Bladder microvascular endothelial cell (primary cell): ENCODE measurements at places on chromosomes 5 and 9. TPM values are rescaled to one million over a fixed set of nuclear protein-coding genes. Genes with fewer than 3 reads are reported as not detected.

GNAQ gene
- total RNA-seq, result 29.3 and 76.2 TPM in 2 replicates

PCDHA8 gene
- 0.13 TPM in 1 of 2 replicates, not detected in the other for total RNA-seq

CDC14B gene
- total RNA-seq, result 0.81 and 10.7 TPM in 2 replicates

TRPM3 gene
- 6.0 TPM in 1 of 2 replicates, not detected in the other for total RNA-seq

TAF11L5 gene
- not detected in 2 replicates for total RNA-seq

AK6 gene
- 22.7 and 65.5 TPM in 2 replicates for total RNA-seq

TXNDC8 gene
- not detected in 2 replicates for total RNA-seq

DDX4 gene
- not detected in 2 replicates for total RNA-seq

KIAA1958 gene
- total RNA-seq, result 0.32 and 5.4 TPM in 2 replicates

NCS1 gene
- 7.8 and 15.5 TPM in 2 replicates for total RNA-seq

SPINK5 gene
- total RNA-seq, result 0.06 and 0.16 TPM in 2 replicates

UNC5A gene
- total RNA-seq, result 0.97 and 3.3 TPM in 2 replicates

IL5 gene
- total RNA-seq, result not detected in 2 replicates

IGFBPL1 gene
- total RNA-seq, result 0.25 TPM in 1 of 2 replicates, not detected in the other

FYB1 gene
- under 0.01 and 0.06 TPM in 2 replicates for total RNA-seq

CCIN gene
- total RNA-seq, result 0.16 and 1.2 TPM in 2 replicates

SPINK7 gene
- total RNA-seq, result not detected in 2 replicates

FAM221B gene
- total RNA-seq, result not detected in 2 replicates

FAM78A gene
- 4.7 and 5.3 TPM in 2 replicates for total RNA-seq

INSL6 gene
- total RNA-seq, result 0.13 TPM in 1 of 2 replicates, not detected in the other

PALM2AKAP2 gene
- total RNA-seq, result 0.06 and 0.16 TPM in 2 replicates

IL13 gene
- not detected in 2 replicates for total RNA-seq

PIP5K1B gene
- total RNA-seq, result under 0.01 and 0.06 TPM in 2 replicates

IRX1 gene
- total RNA-seq, result not detected in 2 replicates

RECK gene
- 5.5 and 40.2 TPM in 2 replicates for total RNA-seq

NDUFS4 gene
- 65.2 and 85.8 TPM in 2 replicates for total RNA-seq

GRIN3A gene
- not detected in 2 replicates for total RNA-seq

ANKRD33B gene
- total RNA-seq, result 0.65 and 6.9 TPM in 2 replicates

GABRP gene
- total RNA-seq, result 0.49 and 1.5 TPM in 2 replicates

FOXB2 gene
- not detected in 2 replicates for total RNA-seq

DEPDC1B gene
- 6.6 and 10.5 TPM in 2 replicates for total RNA-seq

CSF2 gene
- 0.81 and 1.3 TPM in 2 replicates for total RNA-seq

GNA14 gene
- 2.6 and 69.0 TPM in 2 replicates for total RNA-seq

FUT7 gene
- total RNA-seq, result not detected in 2 replicates

PCDHA10 gene
- total RNA-seq, result under 0.01 and 0.13 TPM in 2 replicates

PCDHGA1 gene
- total RNA-seq, result 0.32 and 1.1 TPM in 2 replicates

SLC35D2 gene
- total RNA-seq, result 16.0 and 25.5 TPM in 2 replicates

SPATA31E1 gene
- not detected in 2 replicates for total RNA-seq
